RPMI7951 (cell line): ENCODE measurements at places on chromosomes 11 and 22. TPM values are rescaled to one million over a fixed set of nuclear protein-coding genes. Genes with fewer than 3 reads are reported as not detected.

DNA sequence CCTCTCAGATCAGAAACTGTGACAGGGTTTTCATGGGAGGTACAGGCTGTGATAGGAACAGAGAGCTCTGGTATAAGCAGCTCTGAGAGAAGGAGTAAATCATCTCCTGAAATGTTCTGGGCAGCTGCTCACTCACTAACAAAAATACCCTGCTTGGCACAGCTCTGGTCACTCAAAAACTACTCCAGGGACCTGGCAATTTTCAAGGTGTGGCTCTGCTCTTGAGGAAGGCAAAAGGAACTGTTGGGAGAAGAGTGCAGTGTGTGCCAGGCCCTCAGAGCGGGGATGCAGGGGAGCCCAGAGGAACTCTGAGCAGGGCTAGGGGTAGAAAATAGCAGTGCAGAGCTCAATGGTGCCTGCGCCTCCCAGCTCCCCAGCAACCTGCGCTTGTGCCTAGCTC is 180.5 kb upstream of the ZBED5 start:
- DNase-seq, result no peak

- peak; percentile 95 for DNase-seq
These were observed 30.5 kb upstream of the GCAT start for GRCh38 chr22:37777122-37777687.

GRCh38 chr11:41851743-41852142 is 392.3 kb upstream of the LRRC4C start:
- no peak for DNase-seq

HTR3A gene
- total RNA-seq, result not detected in 2 replicates

TIMM10 gene
- 83.3 and 89.8 TPM in 2 replicates for total RNA-seq

MUC6 gene
- total RNA-seq, result under 0.01 and 0.10 TPM in 2 replicates

FAM227A gene
- 1.3 and 2.3 TPM in 2 replicates for total RNA-seq

DNA sequence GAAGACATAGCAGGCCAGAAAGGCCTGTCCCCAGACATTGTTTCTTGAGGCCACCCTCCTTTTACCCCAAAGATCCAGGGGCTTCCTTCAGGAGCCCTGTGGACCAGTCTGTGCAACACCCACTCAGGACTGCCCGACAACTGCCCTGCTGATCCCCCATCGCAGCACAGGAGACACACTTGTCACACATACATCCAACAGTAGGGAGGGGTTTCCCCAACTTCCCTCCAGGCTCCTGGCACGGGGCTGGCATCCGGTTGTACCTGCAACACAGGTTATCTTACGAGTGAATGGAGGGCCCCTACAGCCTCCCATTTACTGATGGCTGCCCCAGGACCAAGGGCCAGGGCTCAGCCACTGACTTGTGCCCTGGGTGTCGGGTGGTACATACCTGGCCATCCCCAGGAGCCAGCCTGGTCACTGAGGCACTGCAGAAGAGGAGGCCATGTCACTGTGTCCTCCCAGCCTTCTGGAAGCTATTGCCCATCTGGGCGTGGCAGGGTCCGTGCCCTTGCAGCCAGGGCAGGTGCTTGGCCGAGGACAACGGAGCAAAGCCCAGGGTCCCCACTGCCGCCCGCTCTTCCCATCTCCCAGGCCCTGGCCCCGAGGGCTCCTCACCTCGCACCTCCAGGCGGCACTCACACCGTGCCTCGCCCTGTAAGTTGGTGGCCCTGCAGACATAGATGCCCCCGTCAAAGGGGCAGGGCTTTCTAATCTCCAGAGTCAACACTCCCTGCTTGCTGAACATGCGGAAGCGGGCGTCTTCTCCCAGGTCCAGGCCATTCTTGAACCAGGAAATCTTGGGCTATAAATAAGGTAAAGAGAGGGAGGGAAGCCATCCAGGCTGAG is 20.8 kb downstream of the MYBPC3 start:
- DNase-seq, result no peak

DNA sequence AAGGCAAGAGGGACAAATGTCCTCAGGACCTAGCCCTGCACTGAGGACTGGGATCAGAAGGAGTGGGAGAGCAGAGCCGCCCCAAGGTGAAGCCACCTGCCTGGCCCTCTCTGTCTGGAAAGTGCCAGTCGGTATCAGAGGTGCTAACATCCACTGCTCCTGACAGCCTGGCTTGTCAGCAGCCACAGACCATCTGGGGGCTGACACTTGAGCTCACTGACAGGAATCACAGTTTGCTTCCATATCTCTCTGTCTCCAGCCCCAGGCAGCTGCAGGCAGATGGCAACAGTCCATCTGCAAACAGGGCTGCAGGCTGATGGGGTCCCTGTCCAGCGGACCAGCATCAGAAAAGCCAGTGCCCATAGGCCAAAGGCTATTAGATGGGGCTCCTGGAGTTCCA is 5.5 kb downstream of the OPCML start:
- DNase-seq, result no peak

DNA sequence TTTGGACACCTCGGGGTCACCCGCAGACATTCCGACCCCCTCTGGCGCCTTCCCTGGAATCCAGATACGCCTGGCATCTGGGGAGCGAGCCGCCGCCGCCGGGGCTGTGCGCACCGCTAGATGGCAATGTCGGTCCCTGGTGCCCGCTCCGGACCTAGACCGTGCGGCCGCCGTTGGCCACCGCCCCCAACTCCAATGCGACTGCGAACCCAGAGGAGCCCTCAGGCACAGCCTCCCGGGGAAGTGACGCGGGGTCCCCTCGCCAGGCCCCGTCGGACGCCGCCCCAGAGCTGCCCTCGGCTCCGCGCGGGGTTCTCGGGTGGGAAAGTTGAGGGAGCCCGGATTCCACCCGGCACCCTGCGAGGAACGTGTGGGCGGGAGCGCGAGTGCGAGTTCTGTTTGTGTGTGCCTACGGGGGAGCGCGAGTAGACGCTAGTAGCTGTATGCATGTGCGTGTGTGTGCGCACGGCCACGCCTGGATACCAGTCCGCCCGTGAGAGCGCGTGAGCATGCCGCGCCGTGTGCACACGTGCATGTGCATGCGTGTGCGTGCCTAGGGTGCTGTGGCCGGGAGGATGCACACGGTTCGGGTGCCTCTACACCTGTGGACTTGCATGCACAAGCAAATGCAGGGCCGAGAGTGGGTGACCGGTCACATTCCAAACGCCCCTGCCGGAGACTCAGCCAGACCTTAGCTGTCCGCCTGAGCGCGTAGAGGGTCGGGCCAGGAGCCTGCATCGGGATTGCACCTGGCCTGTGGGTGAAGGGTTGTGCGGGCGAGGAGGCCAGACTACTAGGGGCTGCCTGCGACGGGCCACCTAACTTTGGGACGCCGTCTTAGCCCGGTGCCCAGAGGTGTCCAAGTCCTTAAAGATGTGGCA is 1.9 kb downstream of the CHRM4 start:
- peak; percentile 46 for DNase-seq

DNA sequence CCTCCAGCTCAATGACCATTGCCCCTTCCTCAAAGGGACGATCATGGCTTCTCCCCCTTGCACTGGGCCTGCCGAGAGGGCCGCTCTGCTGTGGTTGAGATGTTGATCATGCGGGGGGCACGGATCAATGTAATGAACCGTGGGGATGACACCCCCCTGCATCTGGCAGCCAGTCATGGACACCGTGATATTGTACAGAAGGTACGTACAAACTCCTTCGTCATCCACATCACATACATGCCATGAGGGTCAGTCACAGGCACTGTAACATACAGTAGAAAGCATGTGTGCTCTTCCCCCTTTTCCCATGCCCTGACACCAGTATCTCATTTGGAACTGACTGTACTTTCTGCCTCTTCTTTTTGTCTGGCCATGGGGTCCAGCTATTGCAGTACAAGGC is 4.0 kb downstream of the TAF10 start:
- no peak for DNase-seq

C22orf15 gene
- not detected in 2 replicates for total RNA-seq

HSD17B12 gene
- total RNA-seq, result 68.2 and 71.3 TPM in 2 replicates

MMP20 gene
- total RNA-seq, result not detected in 2 replicates

- DNase-seq, result no peak
These were observed 1.3 kb upstream of the FOLR1 start for GRCh38 chr11:72190631-72191071.

DNA sequence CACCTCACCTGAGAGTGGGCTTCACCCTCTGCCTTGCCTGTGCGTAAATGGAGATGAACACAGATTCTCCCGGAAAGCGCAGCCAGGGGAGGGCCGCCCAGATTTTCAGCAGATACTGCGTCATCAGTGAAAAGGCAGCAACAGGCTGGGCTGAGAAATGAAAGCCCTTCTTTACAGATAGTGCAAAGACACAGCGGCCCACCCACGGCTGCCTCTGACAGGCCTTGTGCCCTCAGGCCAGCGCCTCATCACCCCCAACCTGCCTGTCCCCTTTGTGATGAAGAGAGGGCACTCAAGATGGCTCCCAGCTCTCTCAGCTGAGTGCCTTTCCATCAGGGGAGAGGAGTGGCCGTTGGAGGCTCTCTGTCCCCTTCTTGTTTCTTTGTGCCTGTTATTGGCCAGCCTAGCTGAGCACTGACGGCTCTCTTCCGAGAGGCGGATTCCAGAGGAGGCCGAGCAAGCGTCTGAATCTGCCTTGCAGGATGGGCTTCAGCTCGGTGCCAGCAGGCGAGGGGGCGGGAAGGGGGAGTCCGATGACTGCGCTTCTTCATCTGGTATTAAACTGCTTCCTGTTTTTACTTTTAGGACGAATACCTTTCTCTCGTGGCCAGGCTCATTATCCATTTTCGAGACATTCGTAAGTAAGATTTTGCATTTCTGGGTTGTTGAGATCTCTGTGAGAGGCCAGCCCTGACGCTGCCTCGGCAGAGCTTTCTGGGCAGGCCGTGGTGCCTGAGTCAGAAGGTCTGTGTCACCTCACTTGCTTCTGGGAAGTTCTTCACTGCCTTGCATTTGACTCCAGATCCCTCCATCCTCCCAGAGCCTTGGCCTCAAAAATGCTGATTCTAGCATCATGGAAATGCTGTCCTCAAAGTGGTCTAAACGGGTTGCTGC is 43.7 kb downstream of the MED15 start:
- no peak for DNase-seq

SERPIND1 gene
- total RNA-seq, result 0.20 and 0.48 TPM in 2 replicates

DNA sequence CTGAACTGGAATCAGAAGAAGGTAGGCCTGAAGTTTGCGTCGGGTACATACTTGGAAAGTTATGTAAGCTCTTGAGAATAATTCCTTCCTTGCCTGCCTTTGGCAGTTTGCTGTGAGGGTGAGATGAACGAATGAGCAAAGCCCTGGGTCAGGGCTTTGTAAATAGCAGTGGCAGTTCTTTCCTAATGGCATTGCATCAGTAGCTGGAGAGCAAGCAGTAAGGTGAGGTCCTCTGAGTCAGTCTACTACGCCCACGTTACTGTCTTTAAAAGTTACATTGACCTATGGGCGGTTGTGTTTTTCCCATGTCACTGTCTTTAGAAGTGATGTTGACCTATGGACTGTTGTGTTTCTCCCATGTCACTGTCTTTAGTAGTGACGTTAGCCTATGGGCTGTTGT is 179.1 kb upstream of the E2F8 start:
- DNase-seq, result no peak

NRGN gene
- 1.9 and 3.2 TPM in 2 replicates for total RNA-seq

APOA1 gene
- 0.48 TPM in 1 of 2 replicates, not detected in the other for total RNA-seq

DNA sequence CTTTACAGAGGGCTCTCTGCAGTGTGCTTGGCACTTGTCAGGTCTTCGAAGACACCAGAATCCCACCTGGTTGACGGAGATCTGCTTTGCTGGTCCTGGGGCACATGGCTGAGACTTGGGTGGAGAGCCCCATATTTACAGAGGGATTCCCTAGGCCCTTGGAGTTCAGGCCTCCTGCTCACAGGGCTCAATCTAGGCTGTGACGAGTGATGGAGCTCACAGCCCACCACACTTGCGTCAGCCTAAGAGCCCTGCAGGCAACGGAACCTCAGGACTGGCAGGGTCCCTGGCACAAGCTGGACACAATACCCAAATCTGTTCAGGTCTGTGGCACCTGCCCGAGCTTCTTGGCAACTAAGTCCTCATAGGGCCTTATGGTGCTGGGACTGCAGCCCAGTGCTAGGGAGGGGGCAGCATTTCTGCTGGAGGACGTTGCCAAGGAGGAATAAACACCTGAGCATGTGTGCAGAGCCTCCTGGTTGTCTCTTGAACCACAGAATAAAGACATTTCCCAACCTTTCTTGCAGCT is 59.1 kb downstream of the KCNC1 start:
- no peak for DNase-seq

DNA sequence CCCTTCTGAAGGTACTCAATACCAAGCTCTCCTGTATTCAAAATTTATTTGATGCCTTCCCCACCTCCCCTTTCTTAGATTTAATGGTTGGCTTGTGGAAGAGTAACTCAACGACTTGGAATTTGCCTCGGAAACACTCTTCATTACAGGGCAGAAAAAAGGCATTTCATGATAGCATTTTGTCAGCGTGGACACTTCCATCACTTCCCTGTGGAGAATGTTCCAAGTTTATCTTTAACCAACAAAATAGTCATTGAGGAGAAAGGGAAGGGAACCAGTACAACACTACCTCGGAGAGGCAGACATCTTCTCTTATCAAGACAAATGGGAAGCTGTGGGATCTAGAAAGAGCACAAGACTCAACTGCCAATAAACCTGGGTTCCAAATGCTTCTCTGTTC is 177.2 kb upstream of the MTMR2 start:
- DNase-seq, result no peak

DNA sequence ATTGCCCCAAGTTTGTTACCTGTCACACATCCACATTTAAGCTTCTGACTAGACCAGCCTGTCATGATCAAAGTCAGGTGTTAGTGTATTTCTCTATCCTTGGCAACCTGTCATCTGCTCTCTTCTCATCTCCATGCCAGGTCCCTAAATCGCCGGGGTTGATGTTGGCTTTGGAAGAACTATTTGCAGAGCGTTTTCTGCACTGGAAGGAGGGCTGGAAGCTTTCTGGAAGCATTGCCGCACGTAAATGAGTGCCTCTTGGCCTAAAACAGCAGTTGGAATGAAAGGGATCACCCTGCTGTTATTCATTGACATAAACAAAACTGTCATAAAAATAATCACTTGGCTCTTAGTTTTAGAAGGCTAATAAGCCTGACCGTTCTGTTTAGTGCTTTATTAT is 1.4 kb downstream of the TTC12 start:
- DNase-seq, result no peak

DNA sequence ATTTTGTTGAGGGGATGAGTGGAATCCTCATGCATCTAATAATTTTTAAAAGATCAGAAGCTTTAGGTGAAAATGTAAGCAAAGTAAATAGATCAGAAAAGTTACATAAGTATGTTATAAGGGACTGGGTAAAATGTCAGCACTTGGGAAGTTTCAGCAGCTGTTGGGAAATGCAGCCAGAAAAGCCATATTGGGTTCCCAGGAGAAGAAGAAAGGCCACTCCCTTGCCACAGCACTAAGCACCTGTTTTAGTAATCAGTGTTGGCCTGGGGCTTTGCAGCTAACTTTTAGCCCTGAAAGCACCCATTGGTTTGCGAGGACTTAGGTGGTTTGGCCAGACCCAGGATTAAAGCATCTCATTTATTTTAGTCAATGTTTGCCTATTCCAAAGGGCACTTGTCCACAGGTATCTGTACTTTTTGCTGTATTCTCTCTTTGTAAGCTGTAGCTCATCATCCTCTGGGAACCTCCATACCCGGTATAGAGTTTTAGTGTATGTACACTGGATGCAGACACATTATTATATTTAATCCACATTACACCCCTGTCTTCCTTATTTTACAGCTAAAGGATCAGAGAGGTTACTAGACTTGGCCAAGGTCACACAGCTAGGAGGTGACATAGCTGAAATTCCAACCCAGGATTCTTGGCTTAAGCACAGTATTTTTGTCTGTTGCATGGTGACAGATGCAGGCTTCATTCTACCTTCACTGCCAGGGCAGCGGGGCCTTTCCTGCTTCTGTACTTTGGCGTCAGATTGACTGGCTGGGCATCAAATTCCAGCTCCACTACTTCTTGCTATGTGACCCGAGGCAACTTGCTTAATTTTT is 127.7 kb upstream of the SESN3 start:
- no peak for DNase-seq

ACR gene
- not detected in 2 replicates for total RNA-seq
